ENCODE measurements at places on chromosomes 5 and 9.
A peak's percentile ranks its signal among the peaks of the same experiment; 100 is the strongest.

DNA sequence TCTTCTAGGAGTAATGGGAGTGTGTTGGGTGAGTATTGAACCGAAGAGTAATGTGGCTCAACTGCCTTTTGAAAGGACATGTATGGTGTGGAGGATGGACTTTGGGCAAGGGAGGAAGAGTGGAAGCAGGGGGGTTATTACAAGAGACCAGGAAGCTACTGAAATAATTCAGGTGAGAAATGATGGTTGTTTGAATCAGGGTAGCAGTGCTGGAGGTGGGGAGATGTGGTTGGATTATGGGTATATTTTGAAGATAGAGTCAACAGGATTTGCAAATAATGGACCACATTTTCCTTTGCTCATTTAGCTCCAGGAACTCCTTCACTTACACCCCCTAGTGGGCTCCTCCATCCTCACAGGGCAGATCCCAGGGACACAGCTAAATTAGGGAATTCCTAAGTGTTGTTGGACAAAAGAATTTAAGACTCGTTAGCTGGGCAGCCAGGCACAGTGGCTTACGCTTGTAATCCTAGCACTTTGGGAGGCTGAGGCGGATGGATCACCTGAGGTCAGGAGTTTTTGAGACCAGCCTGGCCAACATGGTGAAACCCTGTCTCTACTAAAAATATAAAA, 1.2 kb upstream of the SLC4A9 start:
- DNase-seq, result no peak

DNA sequence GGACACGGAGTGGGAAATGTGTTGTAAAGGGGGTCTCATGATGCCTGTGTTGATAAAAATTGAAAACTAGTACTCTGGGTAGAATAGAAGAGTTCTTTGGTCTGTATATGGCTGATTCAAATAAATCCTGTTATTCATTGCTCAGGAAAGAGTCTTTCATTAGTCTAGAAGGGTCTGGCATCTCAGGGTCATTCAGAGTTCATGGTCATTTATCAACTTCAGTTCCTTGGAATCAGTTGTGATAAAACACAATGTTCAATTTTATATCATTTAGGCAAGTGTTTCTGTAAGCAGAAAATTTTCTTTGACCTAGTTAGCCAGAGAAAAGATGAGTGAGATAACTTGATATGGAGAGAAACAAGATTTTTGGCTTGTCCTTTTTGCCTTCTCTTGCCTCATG, 36.3 kb downstream of the SPATA31D1 start:
- DNase-seq, result no peak

GRCh38 chr5:91070761-91071550, 312.2 kb downstream of the ARRDC3 start:
- no peak for DNase-seq

DNA sequence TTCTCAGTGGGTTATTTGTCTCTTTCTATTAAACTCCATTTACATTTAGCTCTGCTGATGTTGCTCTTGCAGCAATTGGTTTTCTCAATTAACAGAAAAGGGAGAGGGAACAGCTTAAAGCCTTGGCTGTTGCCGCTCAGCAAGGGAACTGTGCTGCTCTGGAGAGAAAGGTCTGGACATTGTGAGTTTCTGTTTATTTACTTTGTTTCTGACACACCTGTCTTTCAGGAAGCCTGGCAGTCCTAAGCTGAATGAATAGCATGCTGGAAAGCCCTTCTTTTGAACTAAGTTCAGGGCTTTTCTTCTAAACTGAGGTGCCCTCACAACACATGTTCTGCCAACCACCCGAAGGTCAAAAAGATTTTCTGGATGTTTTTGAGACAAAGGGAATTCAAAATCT, 491.9 kb downstream of the PDE4D start:
- no peak for DNase-seq

GRCh38 chr9:113247640-113248039, 26.3 kb downstream of the SLC31A1 start:
- DNase-seq, result no peak

- no peak for DNase-seq
These were observed 15.8 kb upstream of the TCF7 start for GRCh38 chr5:134098690-134099089.

- no peak for DNase-seq
These were observed 46.5 kb downstream of the PIP5K1B start for GRCh38 chr9:68751556-68751955.

DNA sequence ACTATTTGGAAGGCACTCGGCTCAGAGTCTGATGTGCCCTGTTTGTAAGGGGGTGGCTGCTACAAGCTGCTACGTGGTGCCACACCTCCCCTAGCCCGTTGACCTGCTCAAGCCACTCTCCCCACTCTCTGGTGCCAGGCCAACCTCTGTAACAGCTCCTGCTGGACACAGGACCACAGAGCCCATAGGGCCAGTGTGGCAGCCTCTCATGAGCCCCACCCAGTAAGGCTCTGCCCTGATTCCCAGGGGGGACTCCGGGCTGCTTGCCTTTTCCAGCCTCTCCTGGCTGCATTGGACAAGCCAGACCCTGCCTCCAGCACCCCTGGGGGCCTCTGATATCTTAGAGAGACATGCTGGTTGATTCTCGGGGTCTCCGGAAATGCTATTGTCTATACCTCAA, 53.3 kb upstream of the ANGPTL2 start:
- DNase-seq, result no peak

DNA sequence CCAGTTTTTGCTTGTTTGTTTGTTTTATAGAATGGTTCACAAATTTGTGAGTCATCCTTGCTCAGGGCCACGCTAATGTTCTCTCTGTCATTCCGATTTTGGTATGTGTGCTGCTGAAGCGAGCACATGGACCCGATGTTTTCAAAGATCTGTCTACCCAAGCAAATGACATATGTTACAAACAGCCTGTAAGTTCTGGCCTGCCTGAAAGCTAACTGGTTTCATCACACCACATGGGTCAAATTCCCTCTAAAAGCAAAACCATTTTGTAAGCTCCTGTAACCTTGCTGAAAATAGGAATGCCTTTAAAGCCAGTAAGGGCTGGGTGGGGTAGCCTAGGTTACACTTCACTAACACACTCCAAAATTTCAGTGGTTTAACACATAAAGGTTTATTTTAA, 25.4 kb downstream of the DMRT3 start:
- DNase-seq, result no peak

- DNase-seq, result peak; percentile 39
These were observed 590 bp downstream of the RASGRF2 start for GRCh38 chr5:80960531-80961375.

DNA sequence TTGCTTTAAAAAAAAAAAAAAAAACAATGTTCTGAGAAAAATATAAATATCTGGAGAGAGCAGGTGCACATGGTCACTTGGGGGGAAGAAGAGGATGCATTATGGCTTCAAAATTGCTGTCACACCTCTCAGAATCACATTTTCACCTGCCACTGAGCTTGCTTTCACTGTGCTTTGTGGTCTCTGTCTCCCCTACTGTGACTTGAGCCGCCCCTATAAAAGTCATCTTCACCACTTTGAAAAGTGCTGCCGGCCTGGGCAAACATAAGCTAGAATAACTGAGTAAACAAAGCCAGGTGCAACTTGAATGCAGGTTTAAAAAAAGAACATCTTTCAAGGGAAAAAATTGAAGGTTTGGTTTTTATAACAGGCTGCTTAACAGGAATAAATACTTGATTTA, 368.1 kb upstream of the GRIA1 start:
- no peak for DNase-seq

GRCh38 chr5:143987751-143988560, 176.0 kb downstream of the HMHB1 start:
- no peak for DNase-seq

DNA sequence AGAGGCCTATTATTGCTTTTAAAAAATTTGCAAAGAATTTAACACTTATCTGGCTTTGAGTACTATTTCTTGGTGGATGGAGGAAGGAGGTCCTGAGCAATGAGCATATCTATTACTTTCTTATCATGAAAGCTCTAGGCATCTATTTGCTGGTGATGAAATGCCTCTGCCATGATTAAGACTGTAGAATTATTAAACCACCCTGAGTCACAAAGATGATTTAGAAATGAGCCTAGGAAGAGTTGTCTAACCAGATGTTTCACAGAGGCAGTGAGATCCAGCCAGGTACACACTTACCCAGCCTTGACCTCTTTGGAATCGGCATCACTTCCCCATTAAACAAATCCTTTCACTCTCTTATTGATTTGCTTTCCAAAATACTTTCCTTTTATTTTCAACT, 304.4 kb upstream of the KIF2A start:
- DNase-seq, result no peak

- no peak for DNase-seq
These were observed 12.5 kb downstream of the WNT8A start for GRCh38 chr5:138096363-138096762.

GRCh38 chr5:169765176-169765996, 128.3 kb downstream of the DOCK2 start:
- DNase-seq, result no peak

GRCh38 chr5:53943938-53944337, 366.4 kb downstream of the ARL15 start:
- no peak for DNase-seq

DNA sequence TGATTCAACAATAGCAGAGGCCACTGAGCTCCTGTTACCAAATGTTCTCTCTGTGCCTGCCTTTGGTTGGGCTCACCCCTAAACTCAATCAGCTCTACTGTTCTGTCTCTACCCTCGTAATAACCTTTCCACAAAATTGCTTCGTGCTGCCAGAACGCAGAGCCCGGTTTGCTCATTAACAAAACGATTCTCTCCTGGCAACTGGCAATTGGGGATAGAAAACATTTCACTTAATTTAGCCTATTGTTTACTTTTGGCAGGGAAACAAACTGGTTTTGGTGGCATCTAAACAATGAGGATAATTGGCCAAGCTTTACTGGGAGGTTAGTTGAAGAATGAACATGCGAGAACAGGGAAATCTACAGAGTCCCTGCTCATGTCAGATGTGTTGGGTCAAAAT, 56.6 kb downstream of the SLC28A3 start:
- no peak for DNase-seq

- DNase-seq, result no peak
These were observed 75.7 kb upstream of the FRRS1L start for GRCh38 chr9:109242741-109243140.
